IMR-90 (cell line): ENCODE measurements at places on chromosomes 5 and 9. TPM values are rescaled to one million over a fixed set of nuclear protein-coding genes. Genes with fewer than 3 reads are reported as not detected.
A peak's percentile ranks its signal among the peaks of the same experiment; 100 is the strongest.

The MLANA gene
- total RNA-seq, result not detected in 2 replicates

The ANKRD34B gene
- not detected in 2 replicates for total RNA-seq

The LCN9 gene
- total RNA-seq, result not detected in 2 replicates

The PCDHGB2 gene
- total RNA-seq, result 2.8 and 3.0 TPM in 2 replicates

The MVB12B gene
- 1.7 and 2.0 TPM in 2 replicates for total RNA-seq

The TUT7 gene
- total RNA-seq, result 33.3 and 58.3 TPM in 2 replicates

The COL15A1 gene
- 1.9 and 2.2 TPM in 2 replicates for total RNA-seq

The GABRA6 gene
- total RNA-seq, result not detected in 2 replicates

The SLC25A2 gene
- 0.28 TPM in 1 of 2 replicates, not detected in the other for total RNA-seq

- DNase-seq, result no peak
Observed at GRCh38 chr5:156623381-156624040, 226.6 kb upstream of the PPP1R2B start.

DNA sequence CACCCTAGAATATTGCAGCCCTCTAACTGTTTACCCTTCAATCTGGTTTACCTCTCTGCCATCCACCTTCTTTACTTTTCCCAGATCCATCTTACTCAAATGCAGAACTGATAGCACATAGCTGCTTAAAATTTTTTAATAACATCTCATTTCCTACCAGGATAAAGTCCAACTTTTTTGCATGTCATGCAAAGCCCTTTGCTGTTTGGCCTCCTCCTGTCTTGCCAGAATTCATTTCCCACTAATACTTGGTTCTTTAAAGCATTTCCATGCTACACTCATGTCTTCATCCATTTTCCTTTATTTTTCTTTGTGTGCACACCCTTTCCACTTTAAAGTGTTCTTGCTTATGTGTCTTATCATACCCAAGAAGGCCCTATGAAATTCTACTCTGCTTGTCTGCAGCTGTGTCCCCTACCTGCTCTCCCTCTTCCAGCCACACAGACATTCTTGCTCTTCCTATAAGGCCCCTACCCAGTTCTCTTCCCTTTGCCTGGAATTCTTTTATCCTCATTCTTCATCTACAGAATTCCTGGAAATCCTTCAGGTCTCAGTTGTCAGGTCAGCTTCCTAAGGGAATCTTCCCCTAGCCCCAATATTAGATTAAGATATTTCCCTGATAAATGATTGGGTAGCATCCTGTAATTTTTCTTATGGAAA lies 50.3 kb downstream of the TLE4 start:
- DNase-seq, result no peak

DNA sequence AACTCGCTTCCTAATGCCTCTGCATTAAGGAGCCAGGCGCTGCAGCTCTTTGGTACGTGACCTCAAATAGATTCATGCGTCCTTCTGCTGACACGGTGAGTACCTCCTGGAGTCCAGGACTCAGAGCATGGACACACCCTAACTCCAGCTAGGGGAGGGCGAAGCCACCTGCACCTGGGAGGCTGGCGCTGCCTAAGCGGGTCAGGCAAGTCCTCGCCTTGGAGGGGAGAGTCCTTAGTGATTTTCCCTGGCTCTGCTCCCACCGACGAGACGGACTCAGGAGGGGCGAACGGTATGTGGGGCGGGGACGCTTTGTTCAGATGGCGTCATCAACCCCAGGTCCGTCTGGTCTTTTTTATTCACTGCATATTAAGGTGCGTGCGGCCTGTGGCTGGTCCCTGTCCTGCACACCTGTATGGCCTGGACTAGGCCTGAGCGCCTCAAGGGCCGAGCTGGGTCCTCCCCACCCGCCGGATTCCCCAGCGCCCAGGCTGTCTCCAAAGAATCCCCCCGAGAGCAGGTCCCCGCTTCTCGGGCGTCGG lies 50.3 kb downstream of the NSUN2 start:
- no peak for DNase-seq

GRCh38 chr5:141477815-141478214 lies 2.0 kb downstream of the PCDHGC3 start:
- no peak for DNase-seq

GRCh38 chr9:135230386-135230765 lies 142.9 kb downstream of the OLFM1 start:
- no peak for DNase-seq

DNA sequence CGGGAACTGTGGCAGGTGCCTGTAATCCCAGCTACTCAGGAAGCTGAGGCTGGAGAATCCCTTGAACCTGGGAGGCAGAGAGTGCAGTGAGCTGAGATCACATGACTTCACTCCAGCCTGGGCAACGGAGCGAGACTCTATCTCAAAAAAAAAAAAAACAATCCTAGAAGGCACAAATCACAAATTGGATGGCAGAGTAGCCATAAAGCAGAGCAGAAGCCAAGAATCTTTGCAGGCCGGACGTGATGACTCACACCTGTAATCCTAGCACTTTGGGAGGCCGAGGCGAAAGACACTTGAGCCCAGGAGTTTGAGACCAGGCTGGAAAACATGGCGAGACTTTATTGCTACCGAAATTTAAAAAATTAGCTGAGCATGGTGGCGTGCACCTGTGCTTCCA lies 9.2 kb upstream of the FUBP3 start:
- DNase-seq, result peak; percentile 51

GRCh38 chr5:133840168-133840567 lies 128.3 kb downstream of the C5orf15 start:
- no peak for DNase-seq

DNA sequence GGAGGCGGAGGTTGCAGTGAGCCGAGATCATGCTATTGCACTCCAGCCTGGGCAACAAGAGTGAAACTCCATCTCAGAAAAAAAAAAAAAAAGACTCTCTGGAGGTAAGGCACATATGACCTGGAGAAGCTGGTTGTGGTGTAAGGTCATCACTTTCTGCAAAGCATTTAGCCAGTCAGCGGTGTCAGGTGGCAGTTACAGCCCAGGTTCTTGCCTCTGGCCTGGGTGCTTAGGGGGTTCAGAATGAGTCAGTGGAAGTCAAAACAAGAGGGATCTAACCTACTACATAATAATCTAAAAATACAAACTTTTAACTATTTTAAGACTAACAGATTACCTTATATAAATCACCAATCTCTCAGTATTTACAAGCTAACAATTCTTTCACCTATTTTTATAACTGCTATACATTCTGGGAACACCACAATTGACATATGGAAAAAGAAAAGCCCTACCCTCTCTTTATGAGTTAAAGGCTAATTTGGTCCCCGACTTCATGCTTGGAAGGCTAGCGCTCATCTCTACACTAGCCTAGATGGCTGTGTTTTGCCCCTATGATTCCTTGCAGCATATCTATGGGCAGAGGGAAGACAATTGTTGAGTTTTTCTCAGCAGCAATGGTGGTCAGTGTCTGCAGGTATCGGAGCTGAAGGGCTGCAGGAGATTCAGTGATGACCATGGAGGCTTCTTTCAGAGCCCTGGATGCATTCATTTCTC lies 29.2 kb downstream of the STOM start:
- peak; percentile 48 for DNase-seq

DNA sequence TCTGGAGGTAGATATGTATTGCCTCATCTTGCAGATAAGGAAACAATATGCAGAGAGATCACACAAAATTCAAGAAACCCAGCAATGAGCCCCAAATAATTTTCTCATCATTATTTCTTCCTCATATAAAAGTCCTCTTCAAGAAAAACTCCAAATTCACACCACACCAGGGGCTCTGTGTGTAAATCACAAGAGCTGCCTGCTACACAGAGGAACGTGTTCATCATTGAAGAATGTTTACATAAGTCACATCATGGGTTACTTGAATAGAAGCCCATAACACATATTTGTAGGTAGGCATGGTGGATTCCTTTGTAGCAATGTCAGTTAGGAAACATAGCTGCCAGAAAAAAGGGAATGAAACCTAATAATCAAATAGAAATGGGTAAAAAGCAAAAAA lies 308.1 kb upstream of the TLE4 start:
- peak; percentile 61 for DNase-seq

DNA sequence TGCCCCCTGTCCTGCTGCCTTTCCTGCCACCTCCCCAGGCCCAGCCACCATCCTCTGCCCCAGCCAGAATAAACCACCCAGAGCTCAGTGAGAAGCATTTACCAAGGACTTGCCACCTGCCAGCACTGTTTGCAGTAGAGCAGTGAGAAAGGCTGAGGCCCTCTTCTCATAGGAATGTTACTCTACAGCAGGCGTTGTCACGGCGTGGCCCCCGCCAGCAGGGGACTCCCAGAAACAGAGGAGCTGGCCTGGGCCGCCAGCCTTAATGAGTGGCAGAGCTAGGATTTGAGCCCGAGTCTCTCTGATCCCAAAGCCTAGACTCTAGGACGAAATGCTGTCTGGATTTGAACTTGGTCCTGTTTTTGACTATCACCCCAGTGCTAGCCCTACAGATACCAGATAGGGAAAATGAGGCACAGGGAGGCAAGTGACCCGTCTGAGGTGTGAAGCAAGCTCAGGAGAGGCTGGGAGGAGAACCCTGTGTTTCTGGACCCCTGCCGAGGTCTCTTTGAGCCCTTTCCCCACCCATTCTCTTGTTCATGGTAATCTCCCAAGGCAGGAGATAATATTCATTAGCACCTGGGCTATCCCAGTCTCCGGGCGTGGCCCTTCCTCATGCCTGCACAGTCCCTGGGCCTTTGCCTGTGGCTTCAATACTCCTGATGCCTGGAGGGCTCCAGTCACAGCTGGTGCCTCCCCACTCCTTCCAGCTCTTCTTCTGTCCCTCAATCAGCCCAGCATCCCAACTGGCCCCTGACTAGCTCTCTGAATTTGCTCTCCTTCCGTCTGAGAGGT lies 30.7 kb downstream of the HRH2 start:
- DNase-seq, result no peak

DNA sequence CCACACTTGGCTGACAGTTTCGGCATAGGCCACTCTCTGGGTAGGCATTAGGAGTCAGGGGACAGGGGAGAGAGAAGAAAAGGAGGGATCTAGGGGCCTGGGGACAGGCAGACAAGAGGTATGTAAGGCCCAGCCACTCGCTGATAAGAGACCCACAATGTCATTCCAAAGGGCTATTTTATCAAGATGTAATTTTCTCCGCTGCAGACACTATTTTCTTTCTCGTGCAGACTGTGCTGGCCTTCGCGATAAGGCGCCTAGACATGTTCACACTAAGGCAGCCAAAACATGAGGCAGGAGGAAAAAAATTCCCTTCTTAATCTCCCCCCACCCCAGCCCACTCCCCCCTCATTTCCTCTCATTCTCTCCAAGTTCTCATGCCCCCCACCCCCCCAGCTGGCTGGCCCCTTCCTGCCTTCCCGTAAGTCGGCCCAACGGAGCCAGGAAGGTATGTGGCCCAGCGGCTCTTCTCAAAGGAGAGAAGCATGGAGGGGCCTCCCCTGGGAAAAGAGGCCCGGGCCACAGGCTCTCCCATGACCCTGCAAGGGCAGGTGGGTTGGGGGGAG lies 44.9 kb upstream of the SYNPO start:
- no peak for DNase-seq

GRCh38 chr9:95606489-95607350 lies 89.9 kb upstream of the PTCH1 start:
- no peak for DNase-seq

DNA sequence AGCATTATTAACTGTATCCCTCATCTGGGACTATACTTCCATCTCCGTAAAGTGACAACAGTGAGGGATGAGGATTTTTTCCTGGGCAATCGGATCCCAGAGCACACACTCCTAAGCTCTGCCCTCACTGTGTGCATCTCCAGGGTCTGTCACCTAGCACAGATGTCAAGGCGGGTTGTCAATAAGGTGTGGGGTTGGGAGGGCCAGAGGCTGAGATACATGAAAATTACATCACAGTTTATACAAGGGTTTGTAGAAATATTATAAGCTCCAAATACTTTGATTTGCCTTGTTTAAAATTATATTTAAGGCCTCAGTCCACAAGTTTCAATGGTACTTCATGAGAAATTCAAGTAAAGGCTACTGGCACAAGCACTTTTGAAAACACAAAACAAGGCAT lies 4.5 kb downstream of the ADAMTS12 start:
- no peak for DNase-seq

- DNase-seq, result peak; percentile 55
Observed at GRCh38 chr9:121698627-121699570, 47.5 kb downstream of the DAB2IP start.

GRCh38 chr5:137613554-137614265 lies 114.6 kb upstream of the SPOCK1 start:
- peak; percentile 23 for DNase-seq

DNA sequence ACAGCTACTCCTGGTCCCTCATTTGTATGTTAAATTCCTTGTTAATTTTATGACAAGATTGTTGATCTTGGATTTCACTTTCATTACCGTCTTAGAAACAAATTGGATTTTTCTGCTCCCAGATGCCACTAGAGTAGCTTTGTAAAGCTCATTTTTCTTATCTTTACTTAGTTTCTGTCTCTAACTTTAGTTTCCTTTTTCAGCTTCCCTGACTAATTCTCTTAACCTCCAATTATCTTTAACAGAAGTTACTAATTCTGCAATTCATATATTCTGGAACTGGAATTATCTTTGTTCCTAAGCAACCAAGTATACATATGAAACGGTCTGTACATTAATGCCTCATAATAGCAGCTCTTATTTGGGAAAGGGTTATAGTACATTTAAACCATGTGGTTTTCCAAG lies 16.7 kb downstream of the ITGA1 start:
- DNase-seq, result no peak

- no peak for DNase-seq
Observed at GRCh38 chr9:99730062-99730461, 91.6 kb upstream of the NR4A3 start.

- no peak for DNase-seq
Observed at GRCh38 chr5:17995997-17996396, 361.7 kb downstream of the TAF11L14 start.

DNA sequence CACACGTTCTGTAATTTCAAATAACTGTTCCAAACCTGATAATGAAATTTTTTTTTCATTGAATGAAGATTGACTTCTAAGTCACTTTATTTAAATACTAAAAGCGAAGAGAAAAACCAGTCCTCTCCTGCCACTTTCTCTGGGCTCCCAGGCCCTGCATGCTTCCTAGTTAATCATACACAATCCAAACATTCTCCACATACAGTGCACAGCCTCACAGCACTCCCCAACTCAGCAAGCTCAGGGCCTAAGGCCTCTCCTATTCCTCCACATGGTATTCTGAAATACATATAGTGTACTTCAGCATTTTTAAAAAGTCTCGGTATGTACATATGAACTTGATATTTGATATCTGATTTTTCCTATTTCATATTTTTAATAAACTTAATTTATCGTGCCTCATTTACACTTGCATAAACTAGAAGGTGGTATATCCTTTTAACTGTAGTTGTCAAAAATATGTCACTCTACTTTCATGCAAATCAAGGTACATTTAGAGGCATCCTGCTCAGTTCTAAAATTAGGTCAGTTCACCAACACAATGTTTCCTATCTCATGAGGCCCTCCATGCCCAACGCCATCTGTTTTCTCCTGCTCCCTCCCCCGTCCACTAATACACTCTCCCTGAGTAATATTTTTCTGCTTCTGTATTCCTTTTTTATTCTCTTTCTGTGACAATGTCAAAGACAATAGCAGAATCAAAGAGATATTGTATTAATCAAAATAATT lies 206.7 kb downstream of the ARRDC3 start:
- DNase-seq, result peak; percentile 60
